Esophagus squamous epithelium (tissue), 5 donors: ENCODE measurements at places on chromosomes 6 and 20. TPM values are rescaled to one million over a fixed set of nuclear protein-coding genes. Genes with fewer than 3 reads are reported as not detected.

AGER gene
- total RNA-seq = 1.2 TPM

FNDC1 gene
- 0.38 TPM for total RNA-seq

ORC3 gene
- 12.2 TPM for total RNA-seq

ZSCAN23 gene
- total RNA-seq = 1.1 TPM

- DNase-seq = no peak
Observed at GRCh38 chr6:161543684-161544309, 269.9 kb upstream of the AGPAT4 start.

- DNase-seq = no peak
Observed at GRCh38 chr20:63500902-63501817, 2.3 kb upstream of the EEF1A2 start.

DNA sequence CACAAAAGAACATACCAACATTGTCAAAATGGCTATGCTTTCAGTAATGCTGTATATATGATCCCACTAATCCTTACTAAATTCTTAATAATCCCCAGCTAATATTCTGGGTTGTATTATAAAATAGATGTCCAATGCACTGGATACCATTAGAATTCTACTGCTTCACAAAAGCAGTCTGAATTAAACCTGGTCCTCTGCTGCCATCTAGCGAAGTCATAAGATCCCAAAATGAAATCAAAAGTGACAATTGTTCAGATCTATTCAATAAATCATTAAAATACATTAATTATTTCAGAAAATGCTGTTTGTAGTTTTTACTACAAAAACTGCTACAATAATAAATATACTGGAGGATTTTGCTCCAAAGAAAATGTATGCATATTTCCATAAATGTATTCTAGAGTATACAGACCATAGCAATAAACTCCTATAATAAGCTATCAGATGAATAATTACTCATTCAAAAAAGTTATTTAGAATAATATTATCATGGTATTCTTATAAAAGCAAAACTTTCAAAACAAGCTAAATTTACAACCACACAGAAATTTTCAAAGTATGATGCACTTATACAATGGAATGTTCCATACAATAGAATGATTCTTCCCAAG lies 92.6 kb downstream of the RNGTT start:
- DNase-seq = no peak

GRCh38 chr6:9233686-9234085 lies 798.3 kb upstream of the SLC35B3 start:
- no peak for DNase-seq

DNA sequence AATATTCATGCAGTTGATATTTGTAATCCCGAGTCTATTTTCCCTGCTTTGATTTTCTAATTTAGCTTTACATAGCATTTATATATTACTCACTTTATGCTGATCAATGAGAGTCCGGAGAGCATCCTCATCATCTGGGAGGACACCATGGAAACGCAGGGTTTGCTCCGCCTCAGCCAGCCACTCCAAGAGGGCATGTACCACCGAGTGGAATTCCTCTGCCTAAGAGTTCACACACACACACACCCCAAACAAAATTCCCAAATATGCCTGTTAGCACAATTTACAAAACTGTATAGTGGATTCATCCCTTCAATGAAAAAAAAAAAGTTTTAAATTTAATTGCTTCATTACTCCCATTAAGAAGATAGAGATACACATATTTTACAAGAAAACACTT lies 160.7 kb downstream of the DST start:
- no peak for DNase-seq

GRCh38 chr6:32792901-32793435 lies 23.8 kb downstream of the HLA-DOB start:
- DNase-seq = no peak
